ENCODE measurements at places on chromosomes 6 and 20.

DNA sequence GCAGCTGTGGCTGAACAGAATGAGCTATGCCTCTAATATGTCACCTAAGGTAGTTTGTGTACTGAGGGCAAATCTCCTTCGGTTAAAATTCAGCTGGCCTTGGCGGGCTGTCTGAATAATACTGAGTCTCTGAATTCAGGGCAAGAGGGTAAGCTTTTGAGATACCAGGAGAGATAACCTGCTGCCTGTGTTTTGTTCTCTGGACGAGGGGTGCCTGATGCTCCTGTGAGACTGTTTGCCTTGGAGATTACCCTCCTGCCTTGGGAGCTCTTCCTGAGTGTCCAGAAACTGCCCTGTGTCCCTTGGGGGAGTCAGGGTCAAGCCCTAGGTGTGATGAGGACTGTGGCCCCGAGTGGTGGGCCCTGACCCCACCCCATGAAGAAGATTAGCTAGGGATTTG, 282.9 kb downstream of the KIF16B start:
- no peak for DNase-seq

- no peak for DNase-seq
These were observed 37.4 kb upstream of the TNFAIP3 start for GRCh38 chr6:137829641-137830083.

GRCh38 chr20:62889871-62890270, 28.2 kb upstream of the TCFL5 start:
- DNase-seq = no peak

DNA sequence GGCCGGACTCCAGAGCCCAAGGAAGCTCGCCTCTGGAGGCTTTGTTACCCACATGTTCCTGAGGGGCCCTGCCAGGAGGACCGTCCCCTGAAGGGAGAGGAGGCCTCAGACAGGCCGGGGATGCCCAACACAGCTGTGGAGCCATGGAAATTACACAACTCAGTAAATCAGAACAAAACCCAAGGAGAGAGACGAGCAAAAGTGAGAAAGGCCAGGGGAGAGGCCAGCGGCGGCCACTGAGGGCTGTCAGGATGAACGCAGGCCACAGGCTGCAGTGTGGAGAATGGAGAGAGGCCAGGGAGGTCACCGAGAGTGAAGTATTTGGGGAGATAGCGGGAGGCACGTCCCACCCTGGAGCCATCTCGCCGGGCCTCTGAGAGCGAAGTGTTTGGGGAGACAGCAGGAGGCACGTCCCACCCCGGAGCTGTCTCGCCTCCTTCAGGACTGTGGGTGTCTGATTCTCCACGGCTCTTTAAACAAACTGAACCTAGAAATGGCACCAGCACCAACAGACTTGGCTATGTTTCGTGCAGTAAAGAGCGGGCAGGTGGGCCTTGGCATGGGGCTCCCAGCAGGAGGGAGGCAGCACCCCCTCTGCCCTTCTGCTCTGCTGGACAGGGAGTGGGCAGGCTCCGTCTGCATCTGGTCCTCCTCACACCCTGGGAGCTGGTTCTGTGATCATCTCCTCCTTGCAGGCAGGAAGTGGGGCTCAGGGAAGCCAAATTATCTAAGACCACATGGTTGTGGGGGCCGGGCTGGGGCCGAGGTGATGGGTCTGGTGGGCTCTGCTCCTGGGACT, 91.0 kb downstream of the YTHDF1 start:
- DNase-seq = no peak

DNA sequence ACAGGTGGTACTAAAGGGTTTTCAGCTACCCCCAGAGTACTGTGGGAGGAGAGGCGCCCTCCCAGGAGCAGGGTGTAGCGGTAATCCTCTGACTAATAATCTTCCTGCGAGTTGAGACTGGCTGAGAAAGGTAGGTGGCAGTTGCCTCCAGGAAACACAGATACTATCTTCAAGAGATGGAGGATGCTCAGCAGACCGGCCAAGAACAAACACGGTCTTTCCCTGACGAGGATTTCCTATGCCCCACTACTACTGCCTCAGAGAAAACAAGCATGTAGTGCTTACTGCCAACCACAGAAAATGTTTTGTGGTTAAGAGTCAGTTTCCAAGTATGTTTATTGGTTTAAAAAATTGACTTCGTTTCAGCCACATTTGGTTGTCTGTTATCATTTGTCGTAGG, 26.8 kb downstream of the C6orf89 start:
- peak; percentile 11 for DNase-seq

DNA sequence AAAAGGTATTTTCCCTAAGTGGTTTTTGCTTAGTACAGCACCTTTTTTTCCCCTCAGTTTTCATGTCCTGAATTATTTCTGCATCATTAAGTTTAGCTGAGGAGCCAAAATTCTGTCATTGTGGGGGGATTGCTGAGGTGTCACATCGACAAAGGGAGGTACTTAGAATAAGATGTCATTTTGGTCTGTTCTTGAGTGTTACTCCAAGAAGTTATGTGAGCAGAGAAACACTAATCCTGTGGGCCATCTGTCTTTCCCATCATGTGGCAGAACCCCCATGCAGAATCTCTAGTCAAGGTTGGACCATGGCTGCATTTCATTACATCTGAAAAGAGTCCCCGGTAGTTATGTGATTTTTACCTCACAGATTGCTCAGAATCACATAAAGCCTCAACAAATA, 167.8 kb upstream of the CENPW start:
- DNase-seq = no peak

DNA sequence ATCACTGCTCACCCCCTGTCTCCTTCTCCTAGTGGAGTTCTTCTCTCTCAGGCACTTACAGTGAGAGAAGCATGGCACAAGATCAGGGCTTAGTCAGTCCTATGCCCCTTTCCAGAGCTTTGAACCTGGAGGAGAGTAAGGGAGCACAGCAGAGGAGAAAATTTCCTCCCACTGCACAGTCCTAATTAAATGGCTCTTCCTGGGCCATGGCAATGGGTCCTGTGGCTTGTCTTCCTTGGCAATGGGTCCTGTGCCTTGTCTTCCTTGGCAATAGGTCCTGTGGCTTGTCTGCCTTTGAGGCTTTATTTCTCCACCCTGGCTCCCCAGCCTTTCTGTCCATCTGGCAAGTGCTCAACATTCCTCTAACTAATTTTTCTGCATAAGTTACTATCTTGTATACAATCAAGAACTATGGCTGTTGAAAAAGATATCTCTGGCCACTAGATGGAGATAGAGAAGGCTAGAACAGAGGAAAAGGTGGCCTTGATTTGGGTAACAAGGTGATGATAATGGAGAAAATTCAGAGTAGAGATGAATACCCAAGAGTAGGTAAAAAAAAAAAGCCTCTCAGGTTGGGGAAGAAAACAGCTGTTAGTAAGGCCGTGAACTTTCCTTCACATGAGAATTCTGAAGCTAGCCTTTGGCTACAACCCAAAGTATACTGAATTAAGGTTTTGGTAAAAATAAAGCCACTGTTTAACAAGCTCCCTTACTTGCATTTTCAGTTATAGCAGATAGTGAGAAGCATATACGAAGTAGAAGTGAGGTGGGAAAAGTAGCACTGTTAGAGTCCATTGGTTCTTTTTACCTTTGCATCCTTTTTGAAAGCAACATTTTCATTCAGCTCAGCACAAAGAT, 504.9 kb downstream of the DOK5 start:
- DNase-seq = no peak
